ENCODE measurements at places on chromosomes 3 and 15. TPM values are rescaled to one million over a fixed set of nuclear protein-coding genes. Genes with fewer than 3 reads are reported as not detected.

DNA sequence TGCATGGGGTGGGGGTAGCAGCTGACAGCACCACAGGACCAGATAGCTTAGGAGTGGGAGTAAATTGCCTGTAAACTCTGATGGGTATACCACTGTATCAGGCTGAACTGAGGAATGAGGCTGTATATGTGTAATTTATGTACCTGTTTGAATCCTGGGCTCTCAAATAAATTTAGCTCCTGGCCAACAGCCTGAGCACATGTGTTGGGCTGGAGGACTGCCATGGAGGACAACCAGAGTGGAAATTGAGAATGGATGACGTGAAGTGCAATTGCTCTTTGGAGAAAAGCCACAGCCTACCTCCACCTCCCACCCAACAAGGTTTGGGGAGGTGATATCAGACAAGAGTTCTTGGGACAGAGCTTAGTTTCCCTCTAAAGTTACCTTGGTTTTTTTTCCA, 328.6 kb upstream of the PROK2 start:
- DNase-seq, result no peak

DNA sequence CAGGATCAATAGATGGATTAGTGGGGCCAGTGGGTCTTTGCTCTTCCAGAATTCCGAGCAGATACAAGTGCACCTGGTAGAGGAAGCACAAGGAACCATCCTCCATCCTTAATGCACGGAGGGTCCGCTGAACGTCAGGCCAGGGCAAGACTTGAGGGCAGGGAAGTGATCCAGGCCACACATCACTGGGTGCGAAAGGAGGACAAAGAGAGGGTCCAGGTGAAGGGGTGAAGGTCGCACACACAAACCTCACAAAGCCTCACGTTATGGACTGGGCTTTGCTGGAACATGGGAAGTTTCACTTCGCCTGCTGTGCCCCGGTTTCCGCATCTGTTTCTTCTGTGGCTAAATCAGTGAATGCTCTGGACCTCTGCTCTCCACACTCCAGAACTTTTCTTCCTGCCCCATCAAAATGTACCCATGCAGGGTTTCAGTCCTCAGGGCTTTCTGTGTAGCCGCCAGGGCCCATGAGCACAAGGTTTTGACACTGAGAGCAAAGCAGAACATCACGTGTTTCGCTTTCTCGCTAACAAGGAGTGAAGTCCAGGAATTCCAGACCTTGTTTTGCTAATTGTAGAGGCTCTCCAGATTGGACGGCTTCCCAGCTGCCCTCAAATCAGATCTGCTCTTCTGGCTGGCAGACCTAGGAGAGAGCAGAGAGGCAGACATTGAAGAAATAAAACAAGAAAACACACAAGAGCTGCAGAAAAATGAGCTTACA, 56.3 kb downstream of the KLF15 start:
- DNase-seq, result peak; percentile 69

GRCh38 chr3:185188816-185189215, 36.0 kb upstream of the C3orf70 start:
- no peak for DNase-seq

- DNase-seq, result no peak
These were observed 808.7 kb downstream of the GRM7 start for GRCh38 chr3:7669641-7670040.

DNA sequence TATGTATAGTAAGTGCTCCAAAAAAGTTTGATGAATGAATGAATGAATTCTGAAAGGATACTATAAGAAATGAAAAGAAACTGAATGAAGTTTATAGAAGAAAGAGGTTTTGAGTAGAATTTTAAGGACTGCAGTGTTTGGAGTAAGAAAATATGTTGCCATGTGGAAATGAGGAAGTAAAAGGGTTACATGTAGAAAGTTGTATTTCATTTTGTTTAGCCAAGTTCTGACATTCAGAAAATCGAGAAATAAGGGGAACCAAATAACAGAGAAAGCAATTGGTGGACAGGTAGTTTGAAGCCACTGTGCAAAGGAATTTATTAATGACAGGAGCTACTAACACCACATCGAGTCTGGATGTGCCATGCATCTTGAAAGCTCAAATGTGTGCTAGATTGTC, 200.7 kb downstream of the SATB1 start:
- DNase-seq, result no peak

DNA sequence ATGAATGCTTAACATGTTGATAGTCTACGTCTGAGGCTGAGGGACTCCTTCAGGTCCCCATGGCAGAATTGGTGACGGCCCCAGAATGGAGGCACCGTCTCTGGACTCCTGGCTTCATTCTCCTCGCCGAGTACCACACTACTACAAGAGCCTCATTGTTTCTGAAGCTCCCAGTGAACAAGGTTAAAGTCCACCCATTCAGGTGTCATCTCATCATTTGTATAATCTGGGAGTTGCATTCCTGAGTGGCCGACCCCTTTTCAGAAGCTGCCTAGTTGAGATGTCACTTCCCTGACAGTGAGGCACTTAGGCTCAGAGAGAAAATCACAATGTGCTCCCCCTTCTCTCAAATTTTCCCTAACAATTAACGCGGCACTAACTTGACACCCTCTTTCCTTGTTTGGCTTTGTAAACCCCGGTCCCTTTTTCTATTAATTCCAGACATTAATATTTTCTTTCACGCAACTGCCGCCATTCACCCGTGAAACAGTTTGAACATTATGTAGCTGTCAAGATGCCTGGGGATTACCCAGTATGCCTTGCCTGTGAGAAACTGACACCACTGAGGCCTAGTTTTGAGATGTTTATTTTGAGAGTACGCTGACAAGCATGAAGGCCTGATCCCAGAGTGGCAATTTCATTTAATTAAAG, 105.6 kb downstream of the MCTP2 start:
- DNase-seq, result no peak

DNA sequence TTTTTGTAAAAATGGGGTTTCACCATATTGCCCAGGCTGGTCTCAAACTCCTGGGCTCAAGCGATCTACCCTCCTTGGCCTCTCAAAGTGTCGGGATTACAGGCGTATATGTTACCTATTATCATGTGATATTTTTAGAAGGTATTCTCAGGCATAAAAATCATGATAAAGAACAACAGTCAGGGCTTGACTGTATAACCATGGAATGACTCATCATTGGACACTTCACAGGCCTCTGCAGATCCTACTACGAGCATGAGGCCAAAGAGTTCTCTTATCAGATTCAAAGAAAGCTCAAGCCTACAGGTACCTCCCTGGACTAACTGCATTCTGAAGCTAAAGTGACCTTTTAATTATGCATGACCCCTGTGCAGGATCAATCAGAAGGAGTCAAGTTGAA, 91.7 kb upstream of the PRICKLE2 start:
- DNase-seq, result no peak

- DNase-seq, result no peak
These were observed 6.8 kb downstream of the CSK start for GRCh38 chr15:74788683-74789151.

Gene LRRC3B
- total RNA-seq, result 0.13 TPM

Gene LOXL1
- total RNA-seq, result 14.6 TPM

Gene AHSG
- not detected for total RNA-seq

GRCh38 chr15:43879386-43880355, 52.9 kb downstream of the WDR76 start:
- DNase-seq, result peak; percentile 56

Gene CLSTN2
- total RNA-seq, result 7.8 TPM

Gene EFCAB12
- not detected for total RNA-seq

DNA sequence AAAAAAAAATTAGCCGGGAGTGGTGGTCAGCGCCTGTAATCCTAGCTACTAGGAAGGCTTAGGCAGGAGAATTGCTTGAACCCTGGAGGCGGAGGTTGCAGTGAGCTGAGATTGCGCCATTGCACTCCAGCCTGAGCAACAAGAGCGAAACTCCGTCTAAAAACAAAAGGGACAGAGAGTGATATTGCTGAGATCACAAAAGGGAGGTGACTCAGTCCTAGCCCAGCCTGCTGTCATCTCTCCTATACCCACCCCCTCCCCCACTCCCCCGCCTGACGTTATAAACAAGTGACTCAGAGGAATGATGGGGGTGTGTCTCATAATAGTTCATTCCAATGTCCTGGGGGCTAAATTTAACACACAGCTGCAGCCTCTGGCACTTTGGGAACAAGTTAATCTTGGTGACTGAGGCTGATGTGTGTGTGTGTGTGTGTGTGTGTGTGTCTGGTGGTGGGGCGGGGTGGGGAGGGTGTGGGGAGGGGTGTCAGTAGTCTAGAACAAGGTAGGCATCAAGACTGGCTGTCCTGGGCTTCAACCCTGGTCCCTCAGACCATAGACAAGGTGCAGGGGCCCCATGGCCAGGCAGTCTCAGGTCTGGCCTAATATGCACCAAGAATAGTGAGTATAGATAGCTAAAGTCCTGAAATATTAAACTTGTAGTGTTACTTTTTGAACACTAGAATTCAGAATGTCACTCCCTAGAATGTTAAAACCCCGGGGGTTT, 1.3 kb upstream of the KLHL40 start:
- peak; percentile 68 for DNase-seq

GRCh38 chr3:100766069-100766468, 56.8 kb downstream of the TFG start:
- DNase-seq, result no peak

DNA sequence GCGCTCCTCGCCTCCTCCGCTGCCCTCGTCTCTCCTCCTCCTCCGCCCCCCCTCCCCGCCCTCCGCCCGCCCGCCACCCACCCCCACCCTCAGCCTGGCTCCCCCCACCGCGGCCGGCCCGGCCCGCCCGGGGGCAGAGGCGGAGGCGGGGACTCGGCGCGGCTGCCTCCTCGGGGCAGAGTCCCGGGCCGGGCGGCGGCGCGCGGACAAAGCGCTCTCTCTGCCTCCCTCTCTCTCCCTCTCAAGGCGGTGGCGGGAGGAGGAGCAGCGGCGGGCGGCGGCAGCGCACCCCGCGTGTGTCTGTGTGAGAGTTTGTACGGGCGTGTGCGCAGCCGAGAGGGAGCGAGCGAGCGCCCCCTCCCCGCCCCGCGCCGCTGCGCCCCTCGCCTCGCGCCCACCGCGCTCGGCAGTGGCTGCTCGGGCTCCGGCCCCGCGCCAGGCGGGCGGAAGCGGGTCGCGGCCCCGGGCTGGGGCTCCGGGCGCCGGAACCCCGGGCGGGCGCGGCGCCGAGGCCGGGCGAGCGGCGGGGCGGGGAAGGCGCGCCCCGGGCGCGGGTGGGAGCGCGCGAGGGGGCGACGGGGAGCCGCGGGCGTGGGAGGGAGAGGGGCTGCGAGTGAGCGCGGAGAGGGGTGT, at the start of gene IGF2BP2:
IGF2BP2 (minus strand) TSS at position 37 of the 633 bp plus-strand sequence. CDS start 82 bp downstream, outside the sequence.
- peak; percentile 83 for DNase-seq

Gene CMTM6
- total RNA-seq, result 8.9 TPM

Gene CDC25A
- 0.83 TPM for total RNA-seq

- DNase-seq, result no peak
These were observed 4.6 kb downstream of the RBSN start for GRCh38 chr3:15094187-15094875.

DNA sequence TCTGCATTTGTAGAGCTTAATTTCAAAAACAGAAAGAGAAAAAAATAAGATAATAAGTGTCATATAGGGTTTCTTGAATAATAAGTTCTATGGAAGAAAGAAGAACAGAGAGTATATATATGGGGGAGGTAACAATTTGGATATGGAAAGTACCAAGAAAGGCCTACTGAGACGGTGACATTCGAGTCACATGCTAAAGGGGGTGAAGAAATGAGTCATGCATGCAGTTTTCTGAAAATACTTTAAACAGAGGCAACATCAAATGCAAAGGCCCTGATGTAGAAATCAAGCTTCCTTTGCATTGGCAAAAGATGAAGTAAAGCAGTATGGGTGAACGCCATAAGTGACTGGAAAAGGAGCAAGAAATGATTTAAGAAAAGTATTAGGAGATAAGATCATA, 371.6 kb upstream of the ZNF385D start:
- DNase-seq, result no peak

GRCh38 chr3:173939331-173939730, 541.8 kb downstream of the NLGN1 start:
- no peak for DNase-seq

- no peak for DNase-seq
These were observed 4.9 kb downstream of the MRPL47 start for GRCh38 chr3:179599531-179599930.

- DNase-seq, result no peak
These were observed 48.4 kb upstream of the SPTSSB start for GRCh38 chr3:161419555-161420333.

Gene EPB42
- total RNA-seq, result 0.24 TPM

GRCh38 chr3:30399394-30400181, 206.8 kb upstream of the TGFBR2 start:
- DNase-seq, result no peak

GRCh38 chr3:105791919-105792786, 76.7 kb downstream of the CBLB start:
- DNase-seq, result peak; percentile 86

DNA sequence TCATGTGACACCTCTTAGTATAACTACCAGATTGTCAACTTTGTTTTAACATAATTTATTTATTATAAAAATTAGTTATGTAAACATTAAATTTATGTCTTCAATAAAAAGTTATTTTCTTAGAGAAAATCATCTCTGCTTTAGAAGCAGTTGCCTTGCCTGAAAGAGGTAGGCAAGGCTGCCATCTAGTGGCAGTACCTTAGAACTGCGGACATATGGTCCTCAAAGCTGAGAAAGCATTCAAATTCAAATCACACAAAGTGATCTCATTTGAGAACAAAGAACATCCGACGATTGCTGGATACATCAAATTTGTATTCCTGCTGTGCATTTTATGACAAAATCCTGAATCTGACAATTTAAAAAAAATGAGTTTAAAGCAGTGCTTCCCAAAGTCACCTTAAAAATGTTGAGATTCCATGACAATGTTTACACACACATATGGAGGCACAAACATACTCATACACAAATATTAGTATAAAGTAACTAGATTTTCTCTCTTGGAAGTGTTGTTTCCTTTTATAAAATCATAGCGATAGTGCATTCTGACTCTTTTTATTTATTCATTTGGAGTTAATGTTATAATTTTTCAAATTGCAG, 617.4 kb downstream of the CADM2 start:
- peak; percentile 49 for DNase-seq

- no peak for DNase-seq
These were observed 452.8 kb downstream of the ROBO1 start for GRCh38 chr3:79314962-79315361.

Gene SLC6A1
- 0.73 TPM for total RNA-seq

Gene SEMA3G
- 10.4 TPM for total RNA-seq

- peak; percentile 96 for DNase-seq
These were observed at the start of gene USP3 for GRCh38 chr15:63504247-63504978. Gene USP3, plus strand, starts transcription at chr15:63504593. Its CDS starts 147 bp downstream, at chr15:63504740.

Data from Right ventricle myocardium superior (tissue), 1 donor.